NCI-H1694 treated with DMSO at 0.1 percent for 48 hours (cell line): ENCODE measurements at places on chromosomes 5 and 9.

DNA sequence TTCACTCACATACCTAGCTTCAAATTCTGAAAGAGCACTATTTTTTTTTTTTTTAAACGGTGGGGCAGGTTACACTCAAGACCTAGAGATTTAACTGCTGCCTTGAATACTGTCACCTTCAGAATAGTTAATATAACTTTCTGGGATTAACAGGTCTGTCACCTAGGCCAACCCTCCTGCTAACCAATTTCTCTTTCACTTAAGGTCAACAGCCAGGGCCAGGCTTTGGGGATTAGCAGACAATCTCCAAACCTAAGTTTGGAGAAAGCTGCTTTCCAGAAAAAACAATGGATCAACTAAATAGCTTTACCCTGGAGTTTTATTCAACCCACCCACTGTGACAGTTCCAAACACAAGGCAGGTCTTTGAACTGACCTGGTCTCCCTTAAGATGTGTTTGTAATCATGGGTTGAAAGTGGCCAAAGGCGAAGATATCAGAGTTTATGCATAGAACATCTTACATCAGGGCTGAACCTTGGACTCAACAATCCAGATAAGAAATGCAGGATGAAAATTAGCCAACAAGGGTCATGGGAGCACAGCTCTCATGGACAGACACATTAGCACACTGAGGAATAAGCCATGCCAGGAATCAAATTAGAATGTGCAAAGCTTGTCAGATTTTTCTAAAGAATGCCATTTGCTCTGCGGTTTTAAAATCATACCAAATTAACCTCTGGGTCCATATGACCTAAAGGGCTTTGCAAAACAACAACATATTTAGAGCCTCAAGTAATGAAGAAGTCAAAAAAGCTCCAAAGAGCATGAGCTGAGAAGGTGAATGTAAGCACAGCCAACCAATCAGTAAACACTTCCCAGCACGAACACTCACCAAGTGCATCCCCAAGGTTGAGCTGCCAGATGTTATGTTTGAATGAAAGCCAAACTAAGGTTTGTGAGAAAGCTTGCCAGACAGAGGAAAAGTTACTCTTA, 538.5 kb upstream of the DMAC1 start:
- DNase-seq, result peak; percentile 33

- no peak for DNase-seq
Observed at GRCh38 chr5:141493500-141494422, 4.9 kb downstream of the PCDHGC5 start.

DNA sequence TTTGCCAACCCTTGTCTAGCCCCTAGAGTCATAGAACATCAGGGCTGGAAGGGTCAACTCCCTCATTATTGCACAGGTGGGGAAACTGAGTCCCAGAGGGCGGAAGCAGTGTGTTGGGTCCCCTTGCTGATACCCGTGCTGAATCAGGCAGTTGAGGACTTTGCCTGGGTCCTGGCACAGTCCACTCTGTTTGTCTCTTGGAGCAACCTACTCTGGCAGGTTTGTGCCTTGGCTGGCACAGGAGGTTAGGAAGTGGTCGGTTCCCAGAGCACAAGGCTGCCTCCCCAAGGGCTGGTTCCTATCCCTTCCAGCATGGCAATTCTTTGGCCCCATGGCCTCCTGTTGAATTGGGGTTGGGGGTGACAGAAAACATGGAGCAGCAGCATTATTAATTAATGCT, 94.5 kb upstream of the SHB start:
- no peak for DNase-seq

DNA sequence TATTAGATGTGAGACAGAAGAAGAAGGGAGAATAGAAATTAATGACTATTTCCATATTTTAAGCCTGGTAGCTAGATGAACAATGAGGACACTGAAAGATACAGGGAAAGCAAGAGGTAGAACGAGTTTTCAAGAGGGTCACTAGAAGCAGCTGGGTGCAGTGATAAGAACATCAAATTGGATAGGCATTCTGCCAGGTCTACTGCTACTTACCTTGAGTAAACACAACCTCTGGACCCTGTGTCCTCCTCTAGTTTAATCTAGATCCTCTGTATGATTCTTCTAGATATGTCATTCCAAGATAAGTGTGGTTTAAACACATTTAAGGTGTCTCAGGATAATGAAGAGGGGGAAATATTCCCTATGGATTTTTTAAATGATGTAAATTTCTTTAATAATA, 31.2 kb downstream of the OTP start:
- DNase-seq, result no peak

DNA sequence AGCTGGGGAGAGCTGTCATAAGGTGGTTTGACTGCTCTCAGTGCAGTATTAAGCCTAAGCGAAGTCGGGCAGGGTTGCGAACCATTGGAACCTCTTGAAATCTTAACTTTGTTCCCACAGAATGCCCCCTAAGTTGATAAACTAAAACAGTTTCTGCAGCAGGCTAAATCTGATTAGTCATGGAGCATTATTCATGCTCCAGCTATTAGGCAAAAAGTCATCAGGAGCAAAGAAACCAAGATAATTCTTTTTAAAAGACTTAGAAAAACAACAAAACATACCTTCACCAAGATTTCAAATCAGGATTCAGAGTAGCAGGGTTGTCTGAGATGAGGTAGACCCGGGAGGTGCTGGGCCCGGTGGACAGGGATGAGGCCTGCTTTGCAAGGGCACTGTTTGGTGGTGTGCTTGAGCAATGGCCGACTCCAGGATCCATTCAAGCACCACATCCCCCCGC, 69.9 kb upstream of the PLPP1 start:
- no peak for DNase-seq

GRCh38 chr9:131691969-131692611, 47.8 kb downstream of the RAPGEF1 start:
- DNase-seq, result no peak

GRCh38 chr9:113129884-113130283, 20.9 kb upstream of the SLC31A2 start:
- DNase-seq, result no peak

DNA sequence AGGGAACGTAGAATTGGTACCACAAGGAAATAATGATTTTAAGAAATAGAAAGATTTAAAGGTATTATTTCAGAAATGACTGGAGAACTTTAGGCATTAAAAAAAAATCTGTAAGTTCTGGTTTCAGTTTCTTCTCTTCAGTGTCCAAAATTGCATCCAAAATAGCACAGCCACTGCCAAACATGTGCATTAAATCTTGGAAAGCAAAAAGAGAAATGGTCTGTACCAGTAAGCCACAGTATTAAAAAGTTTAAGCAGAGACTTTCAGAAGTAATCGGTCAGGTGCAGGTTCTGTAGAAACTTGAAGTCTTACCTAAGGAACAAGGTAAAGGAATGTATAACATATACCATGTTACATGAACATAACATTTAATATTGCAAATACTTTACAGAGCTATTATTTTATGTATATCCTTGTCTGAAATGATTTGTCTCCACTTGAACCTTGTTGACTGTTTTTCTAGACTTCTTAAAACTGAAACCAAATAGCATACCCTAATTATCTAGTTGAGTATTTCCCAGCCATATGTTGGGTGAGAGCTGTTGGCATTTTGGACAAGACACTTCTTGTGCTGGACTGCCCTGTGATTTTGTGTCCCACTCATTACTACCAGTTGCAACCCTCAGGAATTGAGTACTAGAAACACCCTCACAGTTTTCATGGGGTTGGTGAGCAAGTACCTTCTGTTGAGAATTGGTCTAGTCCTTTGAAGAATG, 32.1 kb downstream of the NIPBL start:
- no peak for DNase-seq

DNA sequence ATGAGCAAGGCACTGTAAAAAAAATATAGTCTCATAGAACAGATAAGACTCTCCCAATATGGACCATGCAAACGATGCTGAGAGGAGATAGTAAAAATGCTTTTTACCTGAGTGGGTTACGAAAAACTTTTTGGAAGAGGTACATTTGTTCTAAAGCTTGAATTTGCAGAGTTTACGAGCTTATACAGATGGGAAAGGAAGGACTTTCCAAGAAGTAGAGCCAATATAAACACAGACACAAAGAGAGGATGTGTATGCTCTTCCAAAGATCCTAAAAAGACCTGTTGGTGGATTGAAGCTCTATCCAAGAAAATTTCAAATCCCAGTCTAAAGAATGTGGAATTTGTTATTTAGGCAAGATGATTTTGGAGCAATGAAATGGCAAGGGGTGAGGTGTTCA, 127.1 kb upstream of the SLCO6A1 start:
- no peak for DNase-seq

DNA sequence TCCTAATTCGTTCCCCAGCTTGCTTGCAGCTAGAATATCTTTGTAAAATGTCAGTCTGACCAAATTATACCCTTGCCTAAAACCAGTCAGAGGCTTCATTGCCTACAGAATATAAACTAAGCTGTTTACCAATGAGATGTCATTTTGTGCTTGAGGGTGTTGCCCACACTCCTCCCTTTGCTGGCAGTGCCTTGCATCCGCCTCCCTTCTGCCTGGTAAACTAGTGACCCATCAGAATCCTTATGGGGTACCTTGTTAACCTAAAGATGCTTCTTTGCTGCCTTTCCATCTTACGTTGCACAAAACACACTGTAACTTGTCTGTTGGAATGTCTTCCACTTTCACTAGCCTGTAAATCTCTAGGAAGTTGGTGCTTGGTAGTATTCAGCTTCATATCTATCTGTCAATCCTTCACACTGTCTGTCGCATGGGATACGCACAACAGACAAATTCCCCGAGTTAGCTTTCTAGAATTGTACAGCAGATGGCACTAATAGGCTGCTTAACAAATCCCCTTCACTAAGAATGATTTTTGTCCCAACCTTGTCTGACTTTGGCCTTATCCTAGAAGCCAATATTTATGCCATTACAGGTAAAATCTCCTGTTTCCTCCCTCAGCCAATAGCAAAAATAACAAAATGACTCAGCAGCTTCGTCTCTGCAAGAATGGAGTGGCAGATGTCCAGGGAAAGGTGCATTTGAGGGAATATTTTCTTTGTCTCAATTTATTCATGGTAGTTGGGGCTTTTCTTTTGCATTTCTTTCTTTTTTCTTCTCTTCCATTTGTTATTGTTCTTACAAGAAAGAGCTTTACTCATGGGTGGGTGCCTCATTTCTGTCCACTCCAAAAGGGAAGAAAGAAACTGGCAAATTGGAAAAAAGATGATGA, 3.0 kb downstream of the NUDT2 start:
- peak; percentile 72 for DNase-seq

DNA sequence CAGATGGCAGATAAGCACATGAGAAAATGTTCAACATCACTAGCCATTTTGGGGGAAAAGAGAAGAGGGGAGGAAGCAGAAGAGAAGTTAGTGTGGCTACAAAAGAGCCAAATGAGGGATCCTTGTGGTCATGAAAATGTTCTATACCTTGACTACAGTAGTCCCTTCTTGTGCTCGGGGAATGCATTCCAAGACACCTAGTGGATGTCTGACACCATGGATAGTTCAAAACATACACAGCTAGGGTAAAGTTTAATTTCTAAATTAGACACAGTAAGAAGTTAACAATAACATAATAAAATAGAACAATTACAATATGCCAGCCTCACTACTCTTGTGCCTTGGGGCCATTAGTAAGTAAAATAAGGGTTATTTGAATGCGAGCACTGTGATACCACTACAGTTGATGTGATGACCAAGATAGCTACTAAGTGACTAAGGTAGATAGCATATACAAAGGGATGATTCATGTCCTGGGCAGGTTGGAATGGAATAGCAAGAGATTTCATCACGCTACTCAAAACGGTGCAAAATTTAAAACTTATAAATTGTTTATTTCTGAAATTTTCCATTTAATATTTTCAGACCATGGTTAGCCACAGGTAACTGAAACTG, 344.1 kb downstream of the NR2F1-AS1 start:
- DNase-seq, result no peak

- DNase-seq, result no peak
Observed at GRCh38 chr9:101664453-101664852, 69.7 kb upstream of the PPP3R2 start.

- no peak for DNase-seq
Observed at GRCh38 chr5:111976705-111977435, 219.9 kb upstream of the NREP start.

DNA sequence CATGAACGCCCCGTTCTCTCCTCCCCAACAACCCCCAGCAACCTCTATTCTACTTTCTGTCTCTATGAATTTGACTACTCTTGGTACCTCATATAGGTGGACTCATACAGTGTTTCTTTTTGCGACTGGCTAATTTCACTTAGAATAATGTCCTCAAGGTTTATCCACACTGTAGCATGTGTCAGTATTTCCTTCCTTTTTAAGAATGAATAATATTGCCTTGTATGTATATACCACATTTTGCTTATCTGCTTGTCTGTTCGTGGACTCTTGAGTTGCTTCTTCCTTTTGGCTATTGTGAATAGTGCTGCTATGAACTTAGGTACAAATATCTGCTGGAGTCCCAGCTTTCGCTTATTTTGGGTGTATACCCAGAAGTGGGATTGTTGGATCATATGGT, 42.7 kb downstream of the IQGAP2 start:
- no peak for DNase-seq

DNA sequence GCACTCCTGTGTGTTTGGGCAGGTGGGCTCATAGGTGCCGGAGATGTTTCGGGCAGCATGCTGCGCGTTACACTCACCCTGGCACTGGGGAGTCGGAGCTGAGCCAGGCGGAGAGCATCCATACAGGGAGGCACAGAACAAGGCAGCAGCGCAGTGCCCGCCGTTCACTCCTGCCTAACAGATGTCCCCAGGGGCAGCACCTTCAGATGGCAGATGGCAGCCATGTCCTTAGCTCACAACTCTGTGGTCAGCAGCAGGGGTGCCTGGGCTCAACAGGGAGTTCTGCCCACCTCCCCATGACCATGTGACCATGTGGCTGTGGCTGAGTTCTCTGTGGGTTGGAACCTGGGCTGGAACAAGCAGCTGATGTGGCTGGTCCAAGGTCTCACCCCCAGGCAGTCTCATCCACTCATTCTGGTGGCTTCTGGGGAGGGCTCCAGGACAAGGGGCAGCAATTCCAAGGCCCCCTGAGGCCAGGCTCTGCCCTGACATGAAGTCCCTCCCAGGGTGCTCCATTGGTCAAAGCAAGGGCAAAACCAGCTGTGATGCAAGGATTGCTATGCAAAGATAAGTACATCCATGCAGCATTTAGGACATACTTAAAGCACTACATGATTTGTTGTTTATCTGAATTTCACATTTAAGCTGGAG, 64.2 kb downstream of the MRPL36 start:
- DNase-seq, result no peak

- DNase-seq, result no peak
Observed at GRCh38 chr5:179326122-179326927, 18.9 kb downstream of the ADAMTS2 start.

GRCh38 chr5:143541943-143542797, 138.7 kb upstream of the NR3C1 start:
- DNase-seq, result no peak

GRCh38 chr9:130424595-130425454, 19.9 kb upstream of the ASS1 start:
- DNase-seq, result no peak
